Activated CD4-positive, alpha-beta T cell treated with anti-CD3 and anti-CD28 coated beads for 24 hours (primary cell): ENCODE measurements at places on chromosomes 1 and 21.

DNA sequence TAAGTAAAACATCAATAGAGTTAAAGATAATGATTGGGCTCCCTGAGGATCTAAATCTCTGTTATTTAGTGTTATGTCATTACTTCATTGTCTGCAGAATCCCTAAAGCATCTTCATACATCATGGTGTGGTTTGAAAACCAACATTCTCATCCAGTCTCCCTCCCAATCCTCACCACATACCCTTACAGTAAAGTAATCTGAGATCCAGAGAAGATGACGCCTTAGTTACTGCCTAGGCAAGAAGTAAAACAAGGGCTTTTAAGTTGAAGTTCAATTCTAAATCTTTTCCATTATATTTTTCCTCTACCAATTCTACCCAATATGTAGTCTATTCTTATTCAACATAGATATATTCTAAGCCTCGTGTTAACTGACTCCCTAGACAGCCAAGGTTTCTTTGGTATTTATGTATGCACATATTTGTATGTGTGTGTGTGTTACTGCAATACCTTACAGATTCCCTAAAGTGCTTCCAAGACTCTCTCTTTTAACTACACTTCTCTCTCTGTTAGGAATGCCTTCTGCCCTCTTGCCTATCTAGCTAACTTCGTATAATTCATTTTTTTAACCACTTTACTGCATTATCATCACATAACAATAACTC is 17.3 kb downstream of the DPH5 start:
- DNase-seq: no peak

DNA sequence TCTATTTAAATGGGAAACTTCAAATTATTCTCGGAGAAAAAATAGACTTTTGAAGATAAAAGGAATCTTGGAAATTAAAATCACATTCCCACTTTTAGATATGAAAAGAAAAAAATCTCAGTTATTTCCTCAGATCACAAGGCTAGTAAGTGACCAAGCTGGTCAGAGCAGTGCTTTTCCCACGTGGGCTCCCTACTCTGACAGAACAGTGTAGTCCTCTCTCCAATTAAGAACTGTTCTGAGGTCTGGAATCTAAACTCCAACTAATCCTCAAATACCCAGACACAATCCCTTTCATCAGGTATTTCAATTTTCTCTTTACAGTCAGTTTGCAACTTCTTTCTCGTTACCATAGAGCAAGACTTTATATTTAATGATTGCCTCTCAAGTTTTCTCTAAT is 50.6 kb downstream of the RGS21 start:
- DNase-seq: no peak

DNA sequence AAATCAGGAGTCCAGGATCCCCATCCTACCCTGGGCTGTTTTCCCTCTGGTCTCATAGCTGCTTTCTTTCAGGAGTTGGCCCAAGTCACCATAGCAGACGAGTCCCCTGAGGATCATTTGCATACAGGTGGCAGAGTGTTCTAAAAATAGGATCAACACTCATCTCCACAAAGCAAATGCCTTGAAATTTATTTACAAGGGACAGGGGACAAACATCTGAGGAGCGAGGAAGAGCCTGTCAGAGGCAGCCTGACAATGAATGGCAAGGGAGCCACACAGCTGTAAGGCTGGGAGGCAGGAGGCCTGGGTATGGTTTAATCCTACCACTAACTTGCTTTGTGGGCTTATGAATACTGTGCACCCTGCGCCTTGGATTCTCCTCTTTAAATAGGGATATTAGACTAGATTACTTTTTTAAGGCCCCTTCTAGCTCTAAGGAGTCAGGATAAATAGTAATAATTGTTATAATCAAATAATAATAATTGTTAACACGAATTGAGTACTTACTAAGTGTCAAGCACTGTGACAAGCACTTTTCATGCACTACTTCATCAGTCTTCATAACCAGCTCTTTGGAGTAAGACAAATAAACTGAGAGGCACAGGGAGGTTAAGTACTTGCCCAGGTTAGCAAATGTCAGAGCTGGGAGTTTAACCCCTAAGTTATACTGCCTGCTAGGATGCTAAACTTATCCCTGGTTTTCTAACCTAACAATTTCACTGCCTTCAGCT is 34.5 kb downstream of the RAB3B start:
- no peak for DNase-seq

- no peak for DNase-seq
Observed at GRCh38 chr1:67793562-67793961, 39.7 kb downstream of the GNG12 start.

GRCh38 chr1:87973896-87974295 is 645.2 kb downstream of the LMO4 start:
- no peak for DNase-seq

DNA sequence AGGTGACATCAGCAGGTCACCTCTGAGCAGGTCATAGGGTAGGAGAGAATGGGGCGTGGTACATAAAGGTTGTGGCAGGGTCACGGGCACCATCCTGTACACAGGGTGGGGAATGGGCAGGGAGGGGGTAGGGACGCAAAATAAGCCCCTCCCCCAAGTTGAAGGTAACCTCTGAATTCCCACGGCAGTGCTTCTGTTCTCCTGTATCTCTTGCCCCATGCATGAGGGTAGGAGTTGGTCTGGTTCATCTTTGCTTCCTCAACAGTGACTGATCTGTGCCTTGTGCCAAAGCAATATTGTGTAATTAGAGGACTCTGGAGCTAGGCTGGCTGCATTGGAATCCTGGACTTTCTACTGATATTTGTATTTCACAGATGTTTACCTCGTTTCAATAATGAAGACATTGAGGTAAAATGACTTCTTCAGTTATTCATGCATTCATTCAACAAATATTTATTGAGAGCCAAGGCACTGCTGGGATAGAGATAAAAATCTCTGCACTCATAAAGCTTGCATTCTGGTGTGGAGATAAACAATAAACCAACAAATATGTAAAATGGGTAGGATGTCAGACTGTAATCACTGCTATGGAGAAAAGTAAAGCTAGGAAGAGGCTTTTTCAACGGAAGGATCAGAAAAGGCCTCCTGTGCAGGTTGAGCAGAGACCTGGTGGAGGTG is 18.4 kb upstream of the GFI1 start:
- DNase-seq: no peak

GRCh38 chr1:184409011-184409410 is 22.2 kb downstream of the C1orf21 start:
- no peak for DNase-seq

DNA sequence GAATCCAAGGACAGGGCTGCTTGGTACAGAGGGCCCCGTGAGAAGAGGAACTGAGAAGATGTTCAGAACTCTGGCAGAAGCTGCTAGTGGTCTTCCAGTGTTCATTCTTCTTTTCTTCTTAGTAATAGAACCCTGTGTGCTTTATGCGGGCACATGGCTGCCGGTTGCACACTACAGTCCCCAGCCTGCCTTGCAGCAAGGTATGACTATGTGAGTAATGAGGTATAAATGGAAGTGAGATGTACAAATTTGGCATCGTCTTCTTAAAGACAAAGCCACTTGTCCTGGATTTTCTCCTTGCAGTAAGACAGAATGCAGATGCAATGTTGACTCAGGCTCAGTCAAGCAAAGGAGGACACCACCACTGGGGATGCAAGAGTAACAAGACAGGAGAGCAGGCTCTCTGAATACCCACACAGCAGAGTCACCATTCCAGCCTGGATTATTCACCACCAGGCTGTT is 15.0 kb upstream of the ATP1B1 start:
- DNase-seq: no peak

DNA sequence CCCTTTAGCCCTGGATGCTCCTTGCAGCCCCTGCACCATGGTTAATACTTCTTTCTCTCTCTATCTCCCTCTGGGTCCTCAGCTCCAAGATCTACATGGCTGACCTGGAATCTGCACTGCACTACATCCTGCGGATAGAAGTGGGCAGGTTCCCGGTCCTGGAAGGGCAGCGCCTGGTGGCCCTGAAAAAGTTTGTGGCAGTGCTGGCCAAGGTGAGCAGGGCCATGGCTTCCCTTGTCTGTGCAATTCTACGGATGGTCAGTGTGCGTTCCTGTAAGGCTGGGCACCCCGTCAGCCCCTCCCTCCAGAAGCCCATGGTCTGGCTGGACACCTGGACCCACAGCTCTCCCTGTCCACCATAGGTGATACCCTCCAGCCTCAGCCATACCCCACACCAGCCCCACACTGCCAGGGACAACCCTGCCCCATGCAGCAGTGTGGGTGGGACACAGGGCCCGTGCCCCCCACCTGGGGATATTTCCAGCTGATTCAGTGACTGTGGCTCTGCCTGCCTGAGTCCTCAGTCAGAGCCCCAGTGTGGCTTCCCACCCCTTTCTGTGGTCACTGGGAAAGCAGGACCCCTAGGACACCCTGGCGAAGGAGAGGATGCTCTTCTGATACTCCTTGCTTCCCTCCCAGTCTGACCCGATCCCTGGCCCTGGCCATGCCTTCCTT is 31.4 kb downstream of the QSOX1 start:
- no peak for DNase-seq

- no peak for DNase-seq
Observed at GRCh38 chr1:78071696-78072095, 25.9 kb downstream of the GIPC2 start.

DNA sequence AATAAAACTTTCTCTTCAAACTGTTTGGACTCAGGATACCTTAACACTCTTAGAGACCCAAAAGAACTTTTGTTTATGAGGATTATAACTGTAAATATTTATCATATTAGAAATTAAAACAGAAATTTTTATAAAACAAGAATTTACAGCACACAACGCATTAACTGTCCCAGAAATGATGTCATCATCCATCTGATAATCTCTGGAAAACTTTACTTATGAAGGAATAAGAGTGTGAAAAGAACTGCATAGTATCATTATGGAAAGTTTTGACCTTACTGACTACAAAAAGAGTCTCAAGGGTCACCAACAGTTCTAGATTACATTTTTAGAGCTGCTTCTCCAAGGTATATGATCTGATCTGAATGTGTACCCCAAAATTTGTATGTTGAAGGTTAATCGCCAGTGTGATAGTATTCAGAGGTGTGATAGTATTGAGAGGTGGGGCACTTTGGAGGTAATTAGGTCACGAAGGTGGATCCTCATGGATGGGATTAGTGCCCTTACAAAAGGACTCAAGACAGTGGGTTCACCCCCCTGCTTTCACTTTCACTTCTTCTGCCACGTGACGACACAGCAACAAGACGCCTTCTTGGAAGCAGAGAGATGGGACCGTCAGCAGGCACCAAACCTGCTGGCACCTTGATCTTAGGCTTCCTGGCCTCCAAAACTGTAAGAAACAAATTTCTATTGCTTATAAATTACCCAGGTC is 95.7 kb upstream of the NR5A2 start:
- no peak for DNase-seq

DNA sequence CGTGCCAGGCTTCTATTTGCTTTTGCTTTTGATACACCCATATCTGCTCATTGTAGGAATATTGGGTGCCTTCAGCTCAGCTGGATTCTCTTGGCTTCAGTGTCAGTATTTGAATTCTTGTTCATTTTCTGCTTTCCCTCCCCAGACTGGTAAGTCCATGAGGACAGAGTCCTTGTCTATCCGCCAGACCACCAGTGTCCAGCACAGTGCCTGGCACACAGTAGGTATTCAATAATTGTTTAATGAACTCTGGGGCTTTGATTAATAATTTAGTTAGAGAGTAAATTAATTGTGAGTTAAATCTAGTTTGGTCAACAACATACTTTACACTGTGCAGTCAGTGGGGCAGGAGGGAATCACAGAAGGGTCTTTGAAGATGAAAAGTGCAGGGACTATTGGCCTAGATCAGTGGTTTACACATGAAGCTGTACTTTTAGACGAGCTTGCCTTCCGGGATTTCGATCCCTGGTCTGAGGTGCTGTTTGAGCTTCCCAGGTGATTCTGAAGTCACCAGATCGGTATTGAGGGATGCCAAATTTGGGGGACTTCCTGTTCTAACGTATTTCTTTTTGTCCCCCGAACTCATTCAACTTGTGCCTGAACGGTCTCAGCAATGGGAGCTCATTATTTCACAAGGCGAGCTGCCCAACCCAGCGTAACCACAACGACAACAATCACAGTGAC is 119.1 kb upstream of the JUN start:
- DNase-seq: no peak

- DNase-seq: no peak
Observed at GRCh38 chr21:26844258-26845065, 747 bp downstream of the ADAMTS1 start.

DNA sequence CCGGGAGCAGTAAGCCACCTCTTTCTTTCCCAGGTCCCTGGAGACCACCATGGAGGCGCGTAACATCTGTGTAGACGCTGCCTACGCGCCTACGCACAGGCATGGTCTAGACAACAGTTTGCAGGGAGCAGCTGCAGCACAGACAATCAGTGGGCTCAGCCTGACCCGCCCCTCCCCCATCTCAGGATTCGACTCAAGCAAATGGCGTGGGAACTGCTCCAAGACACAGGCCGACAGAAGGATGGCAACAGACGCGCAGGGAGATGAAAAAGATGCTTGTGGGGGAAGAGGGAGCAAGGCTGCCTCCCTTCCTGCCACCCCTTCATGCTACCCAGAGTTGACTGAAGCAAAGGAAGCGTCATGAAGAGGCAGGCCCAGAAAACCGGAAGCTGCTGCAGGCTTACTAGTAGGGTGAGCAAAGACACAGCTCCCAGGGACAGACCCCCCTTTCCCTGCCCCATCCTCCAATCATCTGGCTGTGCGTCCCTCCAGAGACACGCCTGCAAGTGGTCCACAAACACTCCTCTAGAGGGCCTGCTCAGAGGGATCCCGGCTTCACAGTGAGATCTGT is 19.5 kb downstream of the STK40 start:
- no peak for DNase-seq

- DNase-seq: no peak
Observed at GRCh38 chr1:182644886-182645285, 39.5 kb downstream of the RGS8 start.

DNA sequence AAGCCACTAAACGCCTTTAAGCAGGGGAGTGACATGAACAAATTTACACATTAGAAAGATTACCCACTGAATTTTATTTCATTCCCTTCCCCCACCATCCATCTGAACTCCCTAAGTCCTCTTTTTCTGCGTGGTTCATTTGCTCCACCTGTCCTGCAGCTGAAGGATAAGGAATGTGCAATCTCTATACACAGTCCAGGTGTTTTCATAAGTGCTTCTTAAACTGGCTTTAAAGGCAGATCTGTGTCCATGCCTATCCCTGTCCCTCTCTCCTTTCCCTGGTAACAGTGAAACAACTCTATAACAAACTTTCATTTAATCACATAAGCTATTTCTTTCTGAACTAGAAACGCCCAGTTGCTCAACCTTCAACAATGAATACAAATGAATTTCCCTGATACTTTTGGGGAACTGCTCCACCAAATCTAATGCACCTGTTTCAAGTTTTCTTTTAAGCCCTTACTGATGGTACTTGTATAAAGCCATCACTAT is 8.4 kb downstream of the GSTM3 start:
- no peak for DNase-seq
